ENCODE measurements at places on chromosomes 5 and 9.

DNA sequence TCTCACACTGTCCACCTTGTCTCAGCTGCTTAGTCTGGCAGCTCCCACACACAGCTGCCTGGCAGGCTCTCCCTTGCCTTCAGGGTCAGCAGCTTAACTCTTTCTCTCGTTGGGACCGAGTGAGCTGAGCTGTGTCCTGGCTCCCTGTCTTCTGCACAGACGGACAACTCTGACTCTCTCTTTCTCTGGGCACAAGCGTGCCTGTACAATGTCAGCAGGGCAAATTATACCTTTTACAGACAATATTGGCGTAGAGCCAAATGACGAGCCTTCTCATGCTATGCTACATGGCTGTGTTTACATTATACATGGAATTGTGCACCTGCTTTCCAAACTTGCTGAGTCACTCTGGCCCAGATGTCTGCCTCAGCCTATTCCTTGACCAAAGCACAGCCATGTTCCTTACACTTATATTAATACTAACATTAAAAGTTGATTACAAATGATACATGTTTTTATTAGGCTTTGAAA lies 188.6 kb downstream of the CYLC2 start:
- peak; percentile 13 for DNase-seq

GRCh38 chr9:10571699-10572098 lies 41.1 kb downstream of the PTPRD start:
- no peak for DNase-seq

- DNase-seq, result no peak
These were observed 6.0 kb downstream of the LARP1 start for GRCh38 chr5:154761046-154761736.

DNA sequence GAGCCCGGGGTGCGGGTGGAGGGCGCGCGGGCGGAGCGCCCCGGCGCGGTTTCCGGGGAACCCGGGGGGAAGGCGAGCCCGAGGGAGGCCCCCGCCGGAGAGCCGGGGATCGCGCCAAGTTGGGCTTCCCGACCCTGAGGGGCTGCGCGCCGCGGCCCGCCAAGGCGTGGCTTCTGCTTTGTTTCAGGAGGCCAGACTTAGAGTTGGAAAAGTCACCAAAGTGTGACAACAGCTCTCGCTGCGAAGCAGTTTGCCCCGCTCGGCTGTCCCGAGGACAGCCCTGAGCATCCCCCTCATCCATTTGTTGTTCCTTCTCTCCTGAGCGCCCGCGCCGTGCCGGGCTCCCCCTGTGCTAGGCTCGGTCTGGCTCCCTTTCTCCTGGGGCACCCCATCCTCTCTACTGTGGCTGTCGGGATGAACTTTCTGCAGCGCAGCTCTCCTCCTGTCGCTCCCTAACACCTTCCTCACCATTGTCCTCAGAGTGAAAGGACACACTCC lies 410 bp downstream of the GLIPR2 start:
- no peak for DNase-seq

GRCh38 chr5:174183701-174184100 lies 138.2 kb downstream of the NSG2 start:
- no peak for DNase-seq

GRCh38 chr9:110048976-110049698 lies 158.8 kb downstream of the C9orf152 start:
- DNase-seq, result peak; percentile 35

DNA sequence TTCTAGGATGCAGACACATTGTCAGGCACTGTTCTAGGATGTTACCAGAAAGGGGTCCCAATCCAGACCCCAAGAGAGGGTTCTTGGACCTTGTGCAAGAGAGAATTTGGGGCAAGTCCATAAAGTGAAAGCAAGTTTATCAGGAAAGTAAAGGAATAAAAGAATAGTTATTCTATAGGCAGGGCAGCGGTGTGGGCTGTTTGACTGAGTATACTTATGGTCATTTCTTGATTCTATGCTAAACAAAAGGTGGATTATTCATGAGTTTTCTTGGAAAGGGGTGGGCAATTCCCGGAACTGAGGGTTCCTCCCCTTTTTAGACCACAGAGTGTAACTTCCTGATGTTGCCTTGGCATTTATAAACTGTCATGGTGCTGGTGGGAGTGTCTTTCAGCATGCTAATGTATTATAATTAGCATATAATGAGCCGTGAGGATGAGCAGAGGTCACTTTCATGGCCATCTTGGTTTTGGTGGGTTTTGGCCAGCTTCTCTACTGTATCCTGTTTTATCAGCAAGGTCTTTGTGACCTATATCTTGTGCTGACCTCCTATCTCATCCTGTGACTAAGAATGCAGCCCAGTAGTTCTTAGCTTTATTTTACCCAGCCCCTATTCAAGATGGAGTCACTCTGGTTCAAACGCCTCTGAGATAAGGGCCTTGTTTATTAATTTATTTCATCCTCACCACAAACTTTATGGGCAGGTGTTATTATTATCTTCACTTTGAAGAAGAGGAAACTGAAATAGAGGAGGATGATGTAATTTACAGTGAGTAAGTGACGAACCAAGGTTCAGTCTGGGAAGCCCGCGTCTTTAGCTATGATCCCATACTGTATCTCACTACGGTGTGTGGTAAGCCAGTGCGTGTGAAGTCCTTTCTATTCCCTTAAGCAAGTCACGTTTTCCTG lies 186.0 kb upstream of the KLF4 start:
- DNase-seq, result no peak

DNA sequence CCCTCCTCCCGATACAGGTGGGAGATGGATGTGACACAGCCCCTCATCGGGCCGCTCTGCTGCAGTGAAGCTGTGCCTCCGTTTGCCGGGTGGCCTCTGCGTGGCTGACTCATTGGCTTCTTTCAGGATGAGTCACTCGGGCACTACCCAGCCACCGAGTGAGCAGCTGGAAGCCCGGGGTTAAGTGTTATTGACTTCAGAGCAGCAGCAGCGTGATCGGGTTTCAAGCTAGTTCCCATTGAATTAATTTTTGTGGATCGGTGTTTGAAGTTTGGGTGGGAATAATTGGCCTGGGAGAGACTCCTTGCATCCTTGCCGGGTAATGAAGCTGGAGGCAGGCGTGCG lies 266.4 kb upstream of the IRX4 start:
- no peak for DNase-seq

Measured in A549 (cell line).